Thoracic aorta (tissue), 2 donors: ENCODE measurements at places on chromosomes 4 and X.

- no peak overlapping the region for H3K4me3 ChIP-seq
- no peaks in the 10 kb centered on the region for H3K27me3 ChIP-seq
- no peaks in the 10 kb centered on the region for H3K36me3 ChIP-seq
- H3K27ac ChIP-seq = no peak overlapping the region
These were observed 45.2 kb upstream of the CLCN4 start for GRCh38 chrX:10111364-10112148.

DNA sequence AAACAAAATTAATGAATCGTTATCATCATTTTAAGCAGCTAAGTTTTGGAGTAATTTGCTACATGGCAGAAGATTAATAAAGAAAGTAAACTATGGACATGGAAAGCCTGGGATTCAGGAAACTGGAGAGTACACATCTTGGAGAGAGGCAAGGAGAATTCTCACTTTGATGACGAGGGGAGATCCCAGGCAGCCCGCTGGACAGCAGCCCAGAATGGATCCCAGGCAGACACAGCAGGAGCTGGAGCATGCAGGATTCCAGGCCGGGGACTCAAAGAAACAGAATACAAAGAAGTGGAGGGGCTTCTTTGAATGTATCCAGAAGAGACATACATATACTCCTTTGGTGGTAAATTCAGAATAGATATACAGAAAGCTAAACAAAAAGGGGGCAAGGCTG lies 118.0 kb upstream of the ATP6AP2 start:
- no peaks in the 10 kb centered on the region for H3K4me1 ChIP-seq
- DNase-seq = no peak
- H3K36me3 ChIP-seq = no peaks in the 10 kb centered on the region
- H3K4me3 ChIP-seq = no peak overlapping the region
- H3K27ac ChIP-seq = no peak overlapping the region

DNA sequence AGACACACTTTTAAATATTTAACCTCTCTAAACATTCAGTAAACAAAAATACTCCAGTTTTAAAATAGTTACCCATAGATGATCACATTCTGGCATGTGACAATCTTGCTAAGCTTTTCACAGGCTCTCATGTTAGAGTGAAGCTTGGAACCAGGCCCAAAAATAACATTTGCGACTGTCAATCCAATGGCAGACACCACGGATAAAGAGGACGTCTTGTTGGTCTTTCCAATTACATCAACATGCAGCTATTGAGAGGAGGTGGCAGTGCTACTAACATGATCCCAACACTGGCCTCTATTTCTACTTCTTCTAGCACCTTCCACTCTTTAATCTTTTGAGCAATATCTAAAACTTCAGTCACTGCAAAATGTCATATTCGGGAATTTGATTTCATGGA lies 970.8 kb upstream of the TENM3 start:
- DNase-seq = no peak
- H3K27ac ChIP-seq = no peak overlapping the region
- H3K36me3 ChIP-seq = no peaks in the 10 kb centered on the region
- no peaks in the 10 kb centered on the region for H3K27me3 ChIP-seq
- H3K4me1 ChIP-seq = no peaks in the 10 kb centered on the region

GRCh38 chrX:12978205-12979025 lies 3.5 kb downstream of the TMSB4X start:
- H3K4me3 ChIP-seq = peak overlapping the region; percentile 96
- no peaks in the 10 kb centered on the region for H3K27me3 ChIP-seq
- no peak for DNase-seq
- H3K4me1 ChIP-seq = peaks cover 10% of the 10 kb centered on the region

GRCh38 chrX:47278691-47279090 lies 45.9 kb downstream of the USP11 start:
- no peaks in the 10 kb centered on the region for H3K36me3 ChIP-seq
- DNase-seq = no peak
- H3K4me1 ChIP-seq = no peaks in the 10 kb centered on the region
- no peak overlapping the region for H3K4me3 ChIP-seq
- H3K27ac ChIP-seq = no peak overlapping the region

DNA sequence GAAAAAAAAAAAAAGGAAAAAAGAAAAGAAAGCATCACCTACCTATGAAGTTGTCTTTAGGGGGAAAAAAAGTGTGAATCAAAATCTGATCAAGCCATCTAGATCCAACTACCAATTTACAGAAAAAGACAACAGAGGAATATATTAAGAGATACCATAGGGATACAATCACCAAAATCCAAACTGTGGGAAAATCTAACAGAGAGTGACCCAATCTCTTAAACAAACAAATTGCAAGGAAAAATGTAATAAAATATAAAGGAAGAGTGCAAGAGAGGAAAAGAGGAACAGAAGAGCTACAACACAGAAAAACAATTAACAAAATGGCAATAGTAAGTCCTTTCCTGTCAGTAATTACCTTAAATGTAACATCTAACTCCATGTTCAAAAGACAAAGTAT lies 19.0 kb downstream of the THOC2 start:
- H3K36me3 ChIP-seq = no peaks in the 10 kb centered on the region
- DNase-seq = no peak
- H3K4me1 ChIP-seq = no peaks in the 10 kb centered on the region

GRCh38 chr4:120293341-120293740 lies 226.7 kb upstream of the MAD2L1 start:
- no peak overlapping the region for H3K27ac ChIP-seq
- no peak for DNase-seq
- peaks cover 4% of the 10 kb centered on the region for H3K4me1 ChIP-seq
- H3K27me3 ChIP-seq = no peaks in the 10 kb centered on the region

DNA sequence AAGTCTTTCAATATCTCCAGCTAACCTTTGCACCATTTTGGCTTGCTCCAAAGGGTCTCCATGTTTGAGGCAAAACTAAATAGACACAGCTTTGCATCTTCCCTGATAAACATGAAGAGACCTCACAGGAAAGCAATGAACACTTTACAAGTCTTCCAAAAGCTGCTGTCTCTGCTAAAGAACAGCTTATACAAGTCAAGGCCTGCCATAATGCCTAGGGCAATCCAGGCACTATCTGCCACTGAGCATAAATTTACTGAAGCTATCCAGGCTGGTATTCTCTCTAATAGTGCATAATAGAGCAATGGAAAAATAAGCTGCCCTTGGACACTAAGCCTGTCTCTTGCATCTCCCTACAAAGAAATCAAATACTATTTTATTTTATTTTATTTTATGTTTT lies 60.1 kb upstream of the S100G start:
- H3K27me3 ChIP-seq = no peaks in the 10 kb centered on the region
- H3K4me1 ChIP-seq = no peaks in the 10 kb centered on the region

DNA sequence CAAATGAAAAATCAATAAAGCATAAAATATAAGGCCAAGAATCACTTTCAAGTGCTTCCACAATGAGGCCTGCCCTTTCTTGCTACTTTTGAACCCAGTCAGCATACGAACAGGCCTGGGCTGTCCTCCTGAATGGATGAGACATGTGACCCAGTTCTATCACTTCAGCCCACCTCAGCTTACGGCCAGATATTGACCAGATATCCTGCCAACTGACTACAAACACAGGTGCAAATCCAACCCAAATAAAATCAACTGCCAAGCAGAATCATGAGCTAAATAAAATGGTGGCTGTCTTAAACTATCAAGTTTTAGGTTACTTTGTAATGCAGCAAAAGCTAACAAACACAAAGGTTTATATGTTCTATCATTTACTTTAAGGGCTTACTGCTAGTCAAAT lies 53.7 kb downstream of the PDS5A start:
- H3K27ac ChIP-seq = no peak overlapping the region
- H3K4me1 ChIP-seq = peaks cover 7% of the 10 kb centered on the region
- no peaks in the 10 kb centered on the region for H3K36me3 ChIP-seq
- no peak for DNase-seq
- no peaks in the 10 kb centered on the region for H3K27me3 ChIP-seq
- no peak overlapping the region for H3K4me3 ChIP-seq
